ENCODE measurements at places on chromosomes 11 and 22.

- DNase-seq, result no peak
Measured at GRCh38 chr22:33650244-33650643, 270.0 kb downstream of the LARGE1 start.

DNA sequence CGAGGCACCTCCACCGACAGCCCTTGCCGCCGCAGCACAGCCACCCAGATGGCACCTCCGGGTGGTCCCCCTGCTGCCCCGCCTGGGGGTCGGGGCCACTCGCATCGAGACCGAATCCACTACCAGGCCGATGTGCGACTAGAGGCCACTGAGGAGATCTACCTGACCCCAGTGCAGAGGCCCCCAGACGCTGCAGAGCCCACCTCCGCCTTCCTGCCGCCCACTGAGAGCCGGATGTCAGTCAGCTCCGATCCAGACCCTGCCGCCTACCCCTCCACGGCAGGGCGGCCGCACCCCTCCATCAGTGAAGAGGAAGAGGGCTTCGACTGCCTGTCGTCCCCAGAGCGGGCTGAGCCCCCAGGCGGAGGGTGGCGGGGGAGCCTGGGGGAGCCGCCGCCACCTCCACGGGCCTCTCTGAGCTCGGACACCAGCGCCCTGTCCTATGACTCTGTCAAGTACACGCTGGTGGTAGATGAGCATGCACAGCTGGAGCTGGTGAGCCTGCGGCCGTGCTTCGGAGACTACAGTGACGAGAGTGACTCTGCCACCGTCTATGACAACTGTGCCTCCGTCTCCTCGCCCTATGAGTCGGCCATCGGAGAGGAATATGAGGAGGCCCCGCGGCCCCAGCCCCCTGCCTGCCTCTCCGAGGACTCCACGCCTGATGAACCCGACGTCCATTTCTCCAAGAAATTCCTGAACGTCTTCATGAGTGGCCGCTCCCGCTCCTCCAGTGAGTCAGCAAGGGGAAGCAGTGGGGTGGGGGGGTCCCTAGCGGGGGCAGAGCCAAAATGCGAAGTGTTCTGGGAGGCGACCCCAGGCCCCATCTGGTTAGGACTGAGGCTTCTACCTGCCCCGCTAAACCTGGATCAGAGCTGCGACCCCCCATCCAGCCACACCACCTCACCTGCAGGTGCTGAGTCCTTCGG, 4.4 kb downstream of the FREY1 start:
- no peak for DNase-seq

DNA sequence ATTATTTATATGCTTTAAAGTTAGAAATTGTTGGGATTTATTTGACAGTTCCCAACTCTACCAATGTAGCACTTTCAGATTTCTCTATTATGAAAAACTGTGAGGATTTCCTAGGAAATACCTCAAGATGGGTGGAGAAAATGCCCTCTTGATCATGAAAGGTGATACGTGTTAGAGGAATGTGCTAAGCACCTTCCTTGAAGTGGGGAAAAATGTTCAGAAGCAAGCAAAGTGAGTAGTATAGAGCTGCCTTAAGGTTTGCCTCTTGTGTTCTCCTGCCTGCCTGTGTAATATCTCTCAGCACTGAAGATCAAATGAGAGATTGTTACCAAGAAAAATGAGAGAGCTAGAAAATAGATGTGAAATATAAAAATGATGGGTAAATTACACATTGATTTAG, 58.2 kb downstream of the YAP1 start:
- no peak for DNase-seq

DNA sequence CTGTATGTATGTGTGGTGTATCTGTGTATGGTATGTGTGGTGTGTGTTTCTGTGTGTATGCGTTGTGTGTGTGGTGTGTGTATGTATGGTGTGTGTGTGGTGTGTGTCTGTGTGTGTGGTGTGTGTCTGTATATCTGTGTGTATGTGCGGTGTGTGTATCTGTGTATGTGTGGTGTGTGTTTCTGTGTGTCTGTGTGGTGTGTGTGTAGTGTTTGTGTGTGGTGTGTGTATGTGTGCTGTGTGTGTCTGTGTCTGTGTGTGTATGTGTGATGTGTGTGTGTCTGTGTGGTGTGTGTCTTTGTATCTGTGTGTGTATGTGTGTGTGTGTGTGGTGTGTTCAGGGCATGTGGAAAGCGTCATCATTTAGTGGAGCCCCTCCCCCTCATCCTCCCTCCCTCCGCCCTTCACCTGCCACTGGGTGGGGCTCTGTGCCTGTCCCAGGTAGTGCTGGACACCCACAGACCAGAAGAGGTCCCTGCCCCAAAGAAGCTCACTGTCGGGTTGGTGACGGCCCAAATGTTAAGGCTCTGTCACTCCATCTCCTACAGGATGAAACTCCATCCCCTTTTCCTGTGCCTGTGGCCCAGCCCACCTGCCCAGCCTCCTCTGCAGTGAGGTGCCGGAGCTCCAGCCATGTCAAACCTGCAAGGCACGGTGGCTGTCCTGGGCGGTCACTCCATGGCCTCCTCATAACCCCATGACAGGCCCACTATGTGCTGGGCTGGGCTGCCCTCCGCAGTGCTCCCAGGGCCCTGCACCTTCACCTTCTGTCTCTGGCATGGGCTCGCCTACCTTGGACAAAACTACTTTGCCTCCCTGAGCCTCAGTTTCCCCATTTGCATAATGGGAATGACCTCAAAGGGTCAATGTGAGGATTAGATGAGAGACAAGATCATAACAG, 23.4 kb upstream of the SHISAL1 start:
- no peak for DNase-seq

DNA sequence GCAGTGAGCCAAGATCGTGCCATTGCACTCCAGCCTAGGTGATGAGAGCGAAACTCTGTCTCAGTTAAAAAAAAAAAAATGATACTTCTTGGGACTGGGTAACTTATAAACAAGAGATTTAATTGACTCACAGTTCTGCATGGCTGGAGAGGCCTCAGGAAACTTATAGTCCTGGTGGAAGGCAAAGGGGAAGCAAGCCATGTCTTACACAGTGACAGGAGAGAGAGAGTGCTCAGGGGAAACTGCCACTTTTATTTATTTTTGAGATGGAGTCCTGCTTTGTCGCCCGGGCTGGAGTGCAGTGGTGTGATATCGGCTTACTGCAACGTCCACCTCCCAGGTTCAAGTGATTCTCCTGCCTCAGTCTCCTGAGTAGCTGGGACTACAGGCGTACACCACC, 8.2 kb downstream of the SDF2L1 start:
- no peak for DNase-seq
